ENCODE measurements at places on chromosomes 2 and 18.

GRCh38 chr2:63049211-63049969, 1.2 kb upstream of the OTX1 start:
- no peak for DNase-seq

GRCh38 chr2:60335533-60336237, 217.8 kb downstream of the BCL11A start:
- no peak for DNase-seq

DNA sequence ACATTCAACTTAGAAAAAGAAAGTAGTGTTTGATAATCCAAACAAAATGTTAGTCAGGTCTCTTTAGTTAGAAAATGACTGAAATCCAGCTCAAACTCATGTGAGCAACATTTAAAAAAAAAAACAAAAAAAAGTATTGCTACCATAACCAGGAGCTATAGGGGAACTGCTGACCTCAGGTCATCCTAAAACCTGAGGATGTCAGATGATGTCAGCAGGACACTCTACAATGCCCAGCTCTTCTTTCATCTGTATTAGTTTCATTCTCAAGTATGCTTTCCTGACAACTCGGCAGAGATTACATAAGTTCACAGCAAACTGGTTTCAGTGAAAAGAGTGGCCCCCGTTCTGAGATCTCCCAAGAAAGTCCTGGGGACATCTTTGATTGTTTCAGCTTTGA, 4.2 kb upstream of the ESCO1 start:
- no peak for DNase-seq

GRCh38 chr2:10353931-10354330, 51.2 kb downstream of the HPCAL1 start:
- DNase-seq = no peak

DNA sequence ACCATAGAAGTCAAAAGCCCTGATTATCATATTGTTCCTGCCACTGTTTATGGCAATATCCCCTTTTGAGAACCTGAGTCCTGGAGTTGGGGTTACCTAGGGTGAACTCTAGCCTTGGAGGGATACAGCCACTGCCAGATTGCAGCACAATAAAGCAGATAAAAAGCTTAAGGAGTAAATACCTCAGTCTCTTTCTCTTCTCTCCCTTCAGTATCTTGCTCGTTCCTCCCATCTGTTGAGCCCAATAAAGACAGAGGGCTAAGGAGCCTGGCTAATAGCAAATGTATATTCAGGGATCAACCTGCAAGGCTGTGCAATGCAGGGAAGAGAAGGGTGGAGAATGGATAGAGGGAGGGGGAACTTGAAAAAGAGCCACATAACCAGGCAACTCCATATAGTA, 8.0 kb upstream of the DPP4 start:
- no peak for DNase-seq

DNA sequence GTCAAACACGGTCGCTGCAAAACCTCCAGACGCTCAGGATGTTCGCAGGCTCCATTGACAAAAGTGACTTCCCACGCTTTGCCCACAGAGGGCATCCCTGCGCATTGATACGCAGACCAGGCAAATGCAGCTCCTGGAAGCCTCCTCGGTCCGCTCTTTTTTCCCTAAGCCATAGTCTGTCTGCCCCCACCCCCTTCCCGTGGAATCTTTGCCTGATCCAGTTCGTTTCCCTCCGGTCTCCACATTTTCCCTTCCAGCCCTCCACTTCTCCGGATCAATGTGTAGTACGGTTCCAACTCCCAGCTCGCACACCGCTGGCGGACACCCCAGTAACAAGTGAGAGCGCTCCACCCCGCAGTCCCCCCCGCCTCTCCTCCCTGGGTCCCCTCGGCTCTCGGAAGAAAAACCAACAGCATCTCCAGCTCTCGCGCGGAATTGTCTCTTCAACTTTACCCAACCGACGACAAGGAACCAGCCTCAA, at the start of gene DCC:
DCC (plus strand) TSS at position 307 of the 481 bp plus-strand sequence. CDS start 591 bp downstream, outside the sequence.
- DNase-seq = no peak

- no peak for DNase-seq
Observed at GRCh38 chr2:27946530-27947060, 56.1 kb downstream of the BABAM2 start.

DNA sequence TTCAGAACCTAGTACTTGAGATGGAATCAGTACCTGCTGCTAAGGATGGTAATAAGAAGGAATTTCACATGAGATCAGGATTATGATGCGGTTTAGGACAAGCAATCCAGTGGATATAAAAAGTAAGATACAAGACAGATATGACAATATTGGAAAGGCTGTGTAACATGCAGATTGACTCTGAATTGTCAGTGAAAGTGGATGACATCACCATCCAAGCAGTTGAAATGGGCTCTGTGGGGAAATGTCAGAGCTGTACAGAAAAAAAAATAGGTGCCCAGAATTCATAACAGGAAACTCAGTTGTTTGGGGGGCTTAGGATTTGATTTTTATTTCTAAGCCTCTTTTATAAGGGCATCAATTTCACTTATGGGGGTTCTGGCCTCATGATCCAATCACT, 438.3 kb downstream of the SPAG16 start:
- no peak for DNase-seq

DNA sequence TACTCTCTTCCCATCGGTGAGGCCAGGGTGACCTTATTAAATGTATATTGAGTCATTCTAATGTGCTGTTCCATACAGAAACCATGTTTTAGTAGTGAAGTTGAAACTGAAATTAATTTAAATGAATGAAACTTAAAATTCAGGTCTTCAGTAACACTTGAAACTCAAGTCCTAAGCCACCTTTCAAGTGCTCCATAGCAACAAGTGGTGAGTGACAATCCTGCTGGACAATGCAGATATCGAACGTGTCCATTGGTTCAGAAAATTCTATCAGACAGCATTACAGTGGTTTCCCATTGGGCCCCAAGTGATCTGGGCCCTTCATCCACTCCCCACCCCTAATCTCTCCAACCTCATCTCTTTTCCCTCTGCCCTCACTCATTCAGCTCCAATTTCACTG, 48.7 kb downstream of the HNMT start:
- DNase-seq = no peak

DNA sequence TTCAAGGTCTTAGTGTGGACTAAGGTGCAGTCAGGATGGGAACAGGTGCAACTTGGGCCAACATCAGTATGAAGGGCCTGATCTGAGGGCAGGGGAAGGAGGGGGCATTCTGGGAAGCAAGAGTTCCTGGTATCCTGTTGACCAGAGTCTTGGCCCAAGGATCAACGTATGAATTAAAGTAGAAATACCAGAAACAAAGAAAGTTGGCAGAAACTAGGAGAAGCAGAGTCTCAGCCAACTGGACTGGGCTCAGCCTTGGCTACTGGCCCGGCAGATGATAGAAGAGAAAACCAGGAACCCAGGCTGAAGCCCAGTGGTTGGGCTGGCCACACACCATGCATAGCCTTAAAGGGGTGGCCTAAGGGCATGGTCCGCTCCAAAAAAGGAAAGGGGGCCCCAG, 2.3 kb downstream of the CETN1 start:
- DNase-seq = no peak

DNA sequence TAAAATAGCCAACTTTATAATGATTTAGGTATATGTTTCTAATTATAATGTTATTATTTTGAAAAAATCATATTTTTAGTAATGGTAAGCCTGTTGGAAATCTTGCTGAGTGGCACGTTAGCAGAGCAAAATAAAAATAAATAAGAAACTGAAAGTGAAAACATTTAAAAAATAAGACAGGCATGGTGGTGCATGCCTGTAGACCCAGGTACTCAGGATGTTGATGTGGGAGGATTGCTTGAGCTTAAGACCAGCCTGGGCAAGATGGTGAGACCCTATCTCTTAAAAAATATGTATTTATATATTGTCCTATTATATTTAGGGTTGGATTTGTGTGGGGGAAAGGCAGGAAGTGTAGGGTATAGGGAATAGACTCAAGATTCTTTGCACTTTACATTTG, 15.8 kb upstream of the ANKRD12 start:
- no peak for DNase-seq

- no peak for DNase-seq
Observed at GRCh38 chr2:200431996-200432705, 77.7 kb downstream of the KCTD18 start.

GRCh38 chr18:68414407-68414806, 300.5 kb downstream of the TMX3 start:
- no peak for DNase-seq

GRCh38 chr2:220491670-220492069, 864.2 kb downstream of the SLC4A3 start:
- no peak for DNase-seq

DNA sequence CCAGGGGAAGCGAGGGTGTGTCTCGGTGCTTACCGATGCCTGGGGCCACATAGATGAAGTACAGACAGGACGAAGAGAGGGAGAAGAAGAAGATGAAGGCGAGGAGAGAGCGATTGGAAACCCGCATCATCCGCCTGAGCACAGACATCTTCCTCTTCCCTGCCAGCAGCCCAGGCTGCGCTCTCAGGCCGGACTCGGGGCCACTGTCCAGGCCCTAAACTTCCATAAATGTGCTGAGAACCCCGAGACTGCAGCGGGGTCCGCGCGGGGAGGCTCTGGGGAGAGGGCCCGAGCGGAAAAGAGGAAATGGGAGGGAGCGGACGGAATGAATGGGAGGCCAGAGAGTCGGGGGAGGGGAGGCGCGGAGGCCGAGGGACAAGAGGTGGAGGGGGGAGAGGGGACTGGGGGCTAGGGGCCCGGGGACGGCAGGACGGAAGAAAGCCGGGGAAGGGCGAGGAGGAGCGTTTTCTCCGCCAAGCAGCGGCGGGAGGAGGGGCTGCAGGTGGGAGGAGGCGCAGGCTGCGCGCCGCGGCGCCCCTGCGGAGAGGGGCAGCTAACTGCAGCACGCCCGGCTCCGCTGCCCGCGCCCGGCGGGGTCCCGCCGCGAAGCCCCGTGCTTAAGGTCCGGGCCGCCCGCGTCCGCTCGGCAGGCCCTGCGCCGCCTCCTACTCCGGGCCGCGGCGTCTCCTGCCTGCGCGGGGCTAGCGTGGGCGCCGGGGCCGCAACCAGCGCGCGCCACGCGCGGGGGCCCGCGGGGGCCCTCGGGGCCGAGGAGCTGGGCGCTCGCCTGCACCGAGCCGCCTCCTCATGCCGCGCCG, at the start of gene B4GALT6:
B4GALT6 (minus strand) TSS at position 303 of the 818 bp plus-strand sequence; CDS start at position 148, 155 bp downstream.
- no peak for DNase-seq

GRCh38 chr18:61136711-61137251, 196.4 kb upstream of the CDH20 start:
- DNase-seq = no peak

GRCh38 chr2:116915673-116916072, 898.8 kb upstream of the DDX18 start:
- DNase-seq = no peak

DNA sequence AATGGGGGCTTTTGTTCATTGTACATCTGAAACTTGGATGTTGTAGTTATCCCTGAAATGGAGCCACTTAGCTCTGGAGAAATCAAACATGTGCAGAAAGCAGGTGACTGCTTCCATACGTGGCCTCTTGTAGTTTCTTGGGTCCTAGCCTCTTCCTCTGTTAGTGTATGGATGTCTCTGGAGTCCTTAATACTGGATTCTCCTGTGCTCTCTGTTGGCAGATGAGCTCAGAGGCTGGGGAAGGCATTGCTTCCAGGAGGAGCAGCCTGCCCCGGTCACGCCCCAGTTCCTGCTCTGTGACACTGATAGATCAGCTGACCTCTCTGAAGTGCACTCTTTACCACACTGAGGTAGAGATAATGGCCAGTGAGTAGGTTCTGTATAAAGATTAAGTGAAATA, 176.2 kb downstream of the LDLRAD4 start:
- DNase-seq = no peak

DNA sequence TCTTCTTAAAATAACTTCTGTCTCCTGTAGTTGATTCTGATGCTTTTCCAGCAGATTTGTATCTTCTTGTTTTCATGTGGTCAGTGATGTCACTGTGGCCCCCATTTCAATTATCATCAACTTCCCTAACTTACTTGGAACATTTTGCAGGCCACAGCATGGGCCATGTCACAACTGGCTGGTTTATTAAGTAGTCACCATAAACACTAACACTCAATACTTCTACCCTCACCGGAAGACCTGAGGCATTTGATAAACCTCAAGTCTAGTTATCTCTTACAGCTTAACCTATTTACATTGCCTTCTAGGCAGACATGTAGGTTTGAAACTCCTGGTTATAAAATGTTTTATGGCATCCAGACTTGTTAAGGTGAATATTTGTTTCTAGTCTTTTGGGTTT, 37.4 kb upstream of the PROKR1 start:
- DNase-seq = no peak

All from CD4-positive, alpha-beta T cell treated with Interleukin-2 at 100 ng/mL for 4 hours (primary cell).